ENCODE measurements at places on chromosomes 1 and 21.

DNA sequence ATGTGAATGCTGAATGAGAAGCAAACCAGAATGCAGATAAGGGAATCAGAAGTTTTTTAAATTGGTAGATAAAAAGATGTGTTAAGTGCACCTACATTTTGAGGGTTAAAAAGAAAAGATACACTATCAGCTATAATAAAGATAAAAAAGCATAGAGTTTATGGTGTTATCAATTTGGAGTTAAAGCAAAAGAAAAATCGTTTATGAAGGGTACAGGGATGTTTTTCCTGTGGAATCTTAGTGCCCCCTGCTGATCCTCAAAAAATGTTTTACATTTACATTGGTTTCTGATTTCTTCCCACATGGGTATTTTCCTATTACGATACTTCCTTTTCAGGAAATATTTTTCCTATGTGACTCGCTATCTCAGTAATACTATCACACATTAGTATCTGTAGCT, 293.5 kb downstream of the MRPL39 start:
- no peak for DNase-seq

DNA sequence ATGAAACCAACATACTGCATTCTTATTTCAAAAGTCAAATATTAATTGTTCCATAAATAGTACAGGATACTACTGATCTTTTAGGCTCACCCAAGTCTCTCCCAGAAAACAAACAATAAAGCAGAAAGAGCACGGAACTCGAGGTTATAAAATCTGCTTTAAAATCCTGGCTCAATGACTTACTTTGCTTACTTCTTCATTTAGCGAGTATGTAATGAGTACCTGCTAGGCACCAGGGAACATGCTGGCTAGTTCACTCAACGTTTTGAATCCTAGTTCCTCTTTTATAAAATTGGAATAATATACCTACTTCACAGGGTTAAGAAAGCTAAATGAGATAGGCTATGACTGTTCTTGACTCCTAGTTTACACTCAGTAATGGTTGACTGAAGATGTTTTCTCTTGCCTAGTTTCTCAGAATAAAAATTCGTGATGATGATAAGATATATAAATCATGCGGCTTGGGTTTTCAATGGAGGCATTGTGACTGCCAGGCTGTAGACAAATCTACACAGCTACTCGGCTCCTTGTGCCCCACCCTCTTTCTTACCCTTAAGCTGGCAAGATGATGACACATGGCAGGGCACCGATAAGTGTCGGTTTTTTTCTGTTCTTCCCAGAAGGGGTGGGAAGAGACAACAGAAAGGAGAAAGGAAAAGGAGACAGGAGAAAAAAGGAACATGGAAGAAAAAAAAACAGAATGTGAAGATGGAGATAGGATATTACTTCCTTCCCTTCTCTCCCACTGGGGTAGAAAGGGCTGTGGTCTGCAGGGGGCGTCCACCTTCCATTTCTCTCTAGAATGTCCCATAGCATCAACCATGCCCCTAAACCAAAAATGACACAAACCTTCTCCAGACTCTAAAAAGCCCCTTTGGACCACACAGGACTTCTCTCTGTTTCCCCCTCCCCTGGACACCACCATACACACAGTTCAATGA, 507.1 kb downstream of the SMYD3 start:
- DNase-seq, result no peak

GRCh38 chr21:43703035-43703880, 15.7 kb upstream of the PDXK start:
- no peak for DNase-seq

GRCh38 chr21:42393443-42393950, 2.4 kb downstream of the TMPRSS3 start:
- no peak for DNase-seq

DNA sequence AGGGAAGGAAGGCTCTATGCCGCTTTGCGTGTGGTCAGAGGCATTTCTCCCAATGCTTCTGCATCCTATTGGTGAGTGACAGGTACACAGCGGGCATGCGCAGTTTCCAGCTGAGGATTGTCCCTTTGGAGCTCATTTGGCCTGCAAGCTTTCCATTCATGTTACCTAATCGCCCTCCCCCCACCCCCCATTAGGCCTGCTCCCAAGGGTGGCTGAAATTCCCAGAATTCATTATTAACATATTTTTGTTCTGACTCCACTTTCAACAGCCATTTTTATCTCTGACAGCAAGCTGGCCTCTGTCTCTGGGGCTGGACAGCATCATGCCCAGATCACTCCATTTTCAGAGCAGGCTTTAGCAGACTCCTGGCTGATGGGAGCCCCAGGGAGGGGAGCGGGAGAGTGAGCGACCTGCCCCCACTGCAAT, 25.6 kb downstream of the MIS18A start:
- no peak for DNase-seq

- no peak for DNase-seq
Measured at GRCh38 chr1:184740344-184740743, 14.3 kb downstream of the EDEM3 start.

- no peak for DNase-seq
Measured at GRCh38 chr1:205980237-205980870, 22.8 kb downstream of the RAB7B start.

GRCh38 chr1:204530932-204531331, 14.7 kb downstream of the MDM4 start:
- no peak for DNase-seq

DNA sequence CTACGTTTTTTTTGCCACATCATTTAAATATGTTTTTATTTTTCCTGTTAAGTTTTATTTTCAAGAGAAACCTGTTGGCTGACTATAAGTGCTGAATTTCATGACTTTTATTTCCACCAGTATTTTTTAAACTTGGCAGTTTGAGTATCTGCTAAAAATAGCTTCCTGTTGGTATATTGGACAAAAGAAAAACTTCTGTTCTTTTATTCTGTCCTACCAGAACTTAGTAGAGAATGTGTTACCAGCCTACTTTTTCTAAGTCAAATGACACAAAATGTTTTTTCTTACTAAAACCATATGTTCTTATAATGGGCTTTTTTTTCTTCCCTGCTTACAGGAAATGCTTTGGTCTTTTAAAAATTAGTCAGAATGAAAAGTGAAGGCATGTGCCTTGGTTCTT, 7.6 kb downstream of the DR1 start:
- DNase-seq, result no peak

DNA sequence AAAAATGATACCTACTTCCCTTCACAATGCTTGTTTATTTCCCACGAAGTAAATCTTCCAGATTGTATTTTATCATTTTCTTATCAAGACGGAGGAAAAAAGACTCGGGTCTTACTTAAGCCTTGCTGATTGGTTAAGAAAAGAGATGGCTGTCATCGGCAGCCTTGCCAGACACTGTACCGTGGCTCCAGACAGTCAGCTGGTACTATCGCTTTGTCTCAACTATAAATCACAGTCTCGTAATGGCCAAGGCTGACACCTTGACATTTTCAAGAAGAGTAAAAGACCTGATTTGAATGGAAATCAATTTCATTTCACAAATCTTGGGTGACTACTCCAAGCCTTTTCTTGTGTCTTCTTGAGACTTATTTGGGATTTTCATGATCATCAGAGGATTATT, 868.0 kb downstream of the USP25 start:
- no peak for DNase-seq

DNA sequence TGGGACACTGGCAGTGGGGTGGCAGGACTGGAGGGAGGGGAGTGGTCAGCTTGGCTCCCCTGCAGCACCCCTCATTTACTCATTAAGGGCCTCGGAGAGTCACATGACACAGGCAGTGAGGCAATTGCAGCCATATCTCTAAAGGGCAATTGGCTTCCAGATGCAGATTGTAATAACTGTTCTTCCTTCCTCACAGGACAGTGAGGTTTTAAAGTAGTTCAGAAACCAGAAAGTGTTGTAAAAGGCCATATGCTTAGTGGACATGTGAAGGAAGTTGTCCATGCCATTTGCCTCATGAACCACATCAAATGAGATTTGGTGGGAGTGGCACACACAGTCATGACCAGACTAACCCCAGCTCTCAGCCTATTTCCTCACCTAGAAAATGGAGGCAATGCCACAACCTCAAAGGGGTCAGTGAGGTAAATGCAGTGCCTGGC, 11.1 kb downstream of the MTX1 start:
- DNase-seq, result no peak

- no peak for DNase-seq
Measured at GRCh38 chr1:37560401-37561132, 3.8 kb downstream of the DNALI1 start.

DNA sequence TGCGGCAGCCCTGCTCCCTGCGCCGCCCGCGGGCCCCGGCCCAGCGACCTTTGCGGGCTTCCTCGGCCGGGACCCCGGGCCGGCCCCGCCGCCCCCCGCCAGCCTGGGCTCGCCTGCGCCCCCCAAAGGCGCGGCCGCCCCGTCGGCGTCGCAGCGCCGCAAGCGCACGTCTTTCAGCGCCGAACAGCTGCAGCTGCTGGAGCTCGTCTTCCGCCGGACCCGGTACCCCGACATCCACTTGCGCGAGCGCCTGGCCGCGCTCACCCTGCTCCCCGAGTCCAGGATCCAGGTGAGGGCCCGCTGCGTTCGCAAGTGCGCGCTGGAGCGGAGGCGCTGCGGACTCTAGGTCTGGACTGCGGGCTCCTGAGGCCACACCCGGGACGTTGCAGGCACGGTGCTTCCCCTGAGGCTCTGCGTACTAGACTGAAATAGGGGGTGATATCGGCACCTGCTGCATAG, 351 bp downstream of the MIXL1 start:
- no peak for DNase-seq

GRCh38 chr1:187464320-187464719, 635.6 kb downstream of the PLA2G4A start:
- DNase-seq, result no peak

DNA sequence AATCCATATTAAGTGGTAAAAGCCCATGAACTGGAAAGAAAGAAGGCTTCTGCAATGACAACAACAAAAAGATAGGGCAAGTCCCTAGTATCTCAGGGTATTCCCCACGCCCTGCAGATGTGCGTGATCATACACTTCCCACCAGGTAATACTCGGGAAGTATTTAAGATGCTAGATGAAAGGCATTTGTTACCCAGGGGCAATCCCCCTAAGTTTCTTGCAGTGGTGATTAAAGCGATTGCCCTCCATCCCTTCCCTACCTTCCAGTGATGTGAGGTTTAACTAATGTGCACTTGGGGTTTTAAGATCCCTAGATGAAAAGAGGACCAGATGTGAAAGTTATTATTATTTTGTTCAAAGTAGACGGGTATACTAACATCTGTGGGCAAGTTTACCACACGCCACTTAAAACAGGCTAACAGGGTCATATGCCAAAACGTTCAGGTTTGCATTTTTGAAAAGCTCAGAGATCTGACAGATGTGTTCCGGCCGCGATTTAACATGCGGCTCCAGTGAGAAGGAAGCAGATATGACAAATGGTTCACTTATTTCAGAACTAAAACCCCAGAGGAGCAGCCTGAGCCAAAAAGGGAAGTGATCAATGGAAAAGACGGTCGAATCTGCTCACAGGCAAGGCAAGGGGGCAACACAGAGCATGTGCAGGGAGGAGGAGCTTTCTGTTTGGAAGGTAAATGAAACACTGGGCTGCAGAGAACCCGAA, 17.4 kb downstream of the TIAM1 start:
- DNase-seq, result peak; percentile 9

GRCh38 chr1:30942326-30942963, 33.9 kb upstream of the SDC3 start:
- no peak for DNase-seq

DNA sequence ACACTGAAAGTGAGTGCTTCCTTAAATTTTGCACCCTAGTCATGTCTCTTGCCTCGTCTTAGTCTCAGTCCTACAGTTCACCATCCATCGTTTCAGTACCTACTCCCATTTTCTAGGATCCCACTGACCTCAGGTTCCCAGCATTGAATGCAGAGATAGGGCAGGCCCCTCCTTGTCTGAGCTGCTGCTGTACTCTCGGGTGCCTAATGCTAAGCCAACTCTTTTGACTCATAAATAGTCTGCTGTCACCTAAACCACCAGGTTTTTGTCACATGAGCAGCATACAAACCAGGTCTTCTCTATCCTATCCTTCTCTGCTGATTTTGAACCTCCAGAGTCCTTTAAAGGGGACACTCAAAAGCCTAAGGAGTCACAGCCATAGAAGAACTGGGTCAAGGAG, 3.0 kb downstream of the ARHGAP30 start:
- no peak for DNase-seq

DNA sequence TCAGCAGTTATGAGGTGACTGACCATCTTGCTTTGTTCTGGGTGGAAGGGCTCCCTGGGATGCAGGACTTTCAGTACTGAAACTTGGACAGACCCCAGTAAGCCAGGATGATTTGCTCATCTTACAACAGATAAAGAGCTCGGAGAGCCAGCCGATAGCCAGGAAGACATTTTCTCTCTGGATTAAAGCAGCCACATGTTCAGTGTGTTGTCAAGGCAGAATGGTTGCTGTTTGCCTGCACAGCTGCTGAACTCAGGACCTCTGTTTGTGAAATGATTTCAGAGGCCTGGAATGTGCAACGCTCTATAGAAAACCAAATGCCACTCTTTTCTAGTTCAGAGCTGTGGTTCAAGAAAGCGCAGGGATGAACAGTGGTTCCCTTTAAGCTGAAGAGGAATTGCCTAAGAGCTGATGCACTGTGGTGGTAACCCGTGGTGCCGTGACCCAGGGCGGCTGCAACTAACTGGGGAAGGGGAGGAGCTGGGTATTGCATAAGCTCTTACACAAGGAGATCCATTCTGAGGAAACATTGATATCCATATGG, 40.7 kb downstream of the CASQ2 start:
- no peak for DNase-seq

DNA sequence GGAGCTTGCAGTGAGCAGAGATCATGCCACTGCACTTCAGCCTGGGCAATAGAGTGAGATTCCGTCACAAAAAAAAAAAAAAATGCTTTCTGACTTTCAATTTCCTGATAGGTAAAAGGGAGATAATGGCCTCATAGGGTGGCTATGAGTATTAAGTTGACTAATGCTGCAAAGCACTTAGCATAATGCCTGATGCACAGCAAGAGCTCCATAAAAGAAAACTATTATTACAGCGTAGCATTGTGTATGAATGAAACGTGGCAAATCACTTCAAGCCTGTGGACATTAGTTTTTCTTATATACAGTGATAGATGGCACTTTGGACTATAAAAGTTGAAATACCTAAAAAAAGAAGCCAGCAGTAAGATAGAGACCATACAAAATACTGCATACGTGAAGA, 16.8 kb downstream of the FNDC7 start:
- no peak for DNase-seq
